ENCODE measurements at places on chromosomes 2 and 18. TPM values are rescaled to one million over a fixed set of nuclear protein-coding genes. Genes with fewer than 3 reads are reported as not detected.

LONRF2 gene
- total RNA-seq: 10.5 TPM

PROM2 gene
- 3.7 TPM for total RNA-seq

TRPM8 gene
- not detected for total RNA-seq

AQP12A gene
- not detected for total RNA-seq

ARL4C gene
- 10.9 TPM for total RNA-seq

RTP5 gene
- not detected for total RNA-seq

SERPINB13 gene
- total RNA-seq: not detected

- H3K27me3 ChIP-seq: no peaks in the 10 kb centered on the region
- no peaks in the 10 kb centered on the region for H3K36me3 ChIP-seq
- no peak for DNase-seq
- H3K4me1 ChIP-seq: peaks cover 17% of the 10 kb centered on the region
These were observed 3.8 kb downstream of the PROC start for GRCh38 chr2:127421871-127422558.

- H3K4me1 ChIP-seq: peaks cover 6% of the 10 kb centered on the region
- H3K36me3 ChIP-seq: no peaks in the 10 kb centered on the region
- DNase-seq: no peak
- no peak overlapping the region for H3K4me3 ChIP-seq
These were observed 50.6 kb downstream of the TRAF3IP1 start for GRCh38 chr2:238370823-238371372.

DNA sequence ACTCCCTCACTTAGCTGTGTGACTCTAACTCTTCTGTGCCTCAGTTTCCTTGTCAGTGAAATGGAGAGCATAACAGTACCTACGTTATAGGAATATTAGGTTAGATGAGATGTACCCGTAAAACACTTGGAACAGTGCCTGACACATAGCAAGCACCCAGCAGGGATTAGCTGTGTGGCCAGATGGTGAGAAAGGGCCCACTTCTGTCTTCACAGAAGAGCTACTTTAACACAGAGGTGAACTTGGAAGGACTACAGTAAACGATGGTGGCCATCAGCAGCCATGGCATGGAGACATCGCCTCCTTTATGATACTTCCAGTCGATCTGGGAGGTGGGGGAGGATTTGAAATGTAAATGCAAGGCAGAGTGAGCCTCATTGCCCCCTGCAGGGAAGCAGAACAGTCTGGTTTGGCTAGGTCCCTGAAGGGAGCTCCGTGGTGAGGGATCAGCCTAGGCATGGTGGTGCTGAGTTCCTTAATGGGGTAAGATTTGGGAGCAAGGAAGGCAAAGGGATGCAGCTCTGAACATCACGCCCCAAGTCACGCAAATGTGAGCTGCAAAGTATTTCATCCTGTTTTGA is 101.7 kb upstream of the ALPP start:
- H3K36me3 ChIP-seq: peaks cover 61% of the 10 kb centered on the region
- no peaks in the 10 kb centered on the region for H3K27me3 ChIP-seq
- DNase-seq: no peak
- H3K4me1 ChIP-seq: no peaks in the 10 kb centered on the region
- no peak overlapping the region for H3K4me3 ChIP-seq

- no peaks in the 10 kb centered on the region for H3K4me1 ChIP-seq
- no peaks in the 10 kb centered on the region for H3K27me3 ChIP-seq
- H3K27ac ChIP-seq: peak overlapping the region; percentile 77
These were observed 3.9 kb downstream of the INPP5D start for GRCh38 chr2:233063976-233064411.

- H3K4me3 ChIP-seq: no peak overlapping the region
- peaks cover 14% of the 10 kb centered on the region for H3K4me1 ChIP-seq
- H3K36me3 ChIP-seq: no peaks in the 10 kb centered on the region
- no peak overlapping the region for H3K27ac ChIP-seq
- H3K27me3 ChIP-seq: no peaks in the 10 kb centered on the region
These were observed 30.4 kb downstream of the TMEM178A start for GRCh38 chr2:39696101-39696553.

GRCh38 chr2:16238001-16238761 is 297.8 kb downstream of the MYCN start:
- H3K4me3 ChIP-seq: no peak overlapping the region
- no peaks in the 10 kb centered on the region for H3K27me3 ChIP-seq
- H3K4me1 ChIP-seq: no peaks in the 10 kb centered on the region

DNA sequence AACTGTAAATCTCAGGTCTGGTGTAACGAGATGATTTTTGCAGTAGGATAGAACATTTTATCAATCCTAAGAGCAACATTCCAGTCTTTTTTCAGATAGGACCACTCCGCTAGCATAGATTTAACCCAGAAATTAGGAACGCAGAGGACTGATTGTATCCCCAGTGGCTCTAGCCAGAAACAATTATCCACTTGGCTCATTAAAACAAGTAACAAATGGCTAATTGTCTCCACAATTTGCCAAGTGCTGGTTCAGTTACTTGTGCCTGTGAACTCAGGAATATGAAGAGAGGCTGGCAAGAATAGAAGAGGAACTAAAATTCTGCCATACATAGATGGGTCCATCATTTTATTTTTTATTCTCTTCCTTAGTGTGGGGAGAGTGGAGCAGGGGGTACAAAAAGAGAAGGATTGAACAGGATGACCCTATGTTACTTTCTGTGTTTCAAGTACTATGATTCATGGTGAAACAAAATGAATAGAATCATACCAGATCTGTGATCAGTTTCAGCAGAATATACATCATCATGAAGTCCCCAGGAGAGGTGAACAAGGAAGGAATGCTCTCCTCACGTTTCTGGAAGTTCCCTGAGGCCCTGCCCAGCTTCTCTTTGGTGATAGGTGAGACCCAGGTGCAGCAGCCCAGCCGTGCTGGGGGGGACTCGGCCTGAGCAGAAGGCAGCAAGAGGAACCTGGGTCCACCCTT is 121.6 kb downstream of the ARL4C start:
- H3K27me3 ChIP-seq: no peaks in the 10 kb centered on the region
- DNase-seq: no peak

DNA sequence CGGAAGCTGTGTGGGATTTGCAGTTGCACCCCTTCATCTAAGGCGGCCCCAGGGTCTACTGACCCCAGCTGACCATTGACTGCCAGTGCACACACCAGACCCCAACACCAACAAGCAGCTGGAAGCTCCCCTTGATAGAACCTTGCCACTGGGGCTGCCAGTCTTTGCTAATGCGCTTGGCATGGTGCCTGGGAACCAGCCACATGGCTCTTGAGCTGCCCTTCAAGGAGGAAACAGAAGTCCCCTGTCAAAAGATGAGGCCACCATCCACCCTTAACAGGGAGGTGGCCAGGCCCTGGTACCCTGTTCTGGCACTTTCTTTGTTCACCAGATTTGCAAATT is 8.6 kb downstream of the ALPI start:
- no peak for DNase-seq
- H3K27ac ChIP-seq: no peak overlapping the region
- no peaks in the 10 kb centered on the region for H3K4me1 ChIP-seq
- no peaks in the 10 kb centered on the region for H3K27me3 ChIP-seq

DNA sequence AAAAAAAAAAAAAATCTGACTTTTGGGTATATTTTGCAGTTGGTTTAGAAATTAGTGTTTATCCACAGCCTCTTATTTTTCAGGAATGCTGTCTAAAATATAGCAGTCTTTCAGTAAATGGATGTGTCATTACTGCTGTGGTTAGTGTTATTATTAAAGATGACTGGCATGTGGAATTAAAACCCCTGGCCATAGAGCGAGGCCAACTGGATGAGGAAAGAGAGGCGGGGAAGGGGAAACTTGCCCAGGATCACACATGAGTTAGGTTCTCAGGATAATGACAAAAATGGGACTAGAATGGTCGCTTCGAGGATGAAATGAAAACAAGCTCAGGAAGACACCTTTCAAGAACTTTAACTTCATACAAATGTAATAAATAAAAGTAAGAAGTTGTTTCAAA is 57.4 kb upstream of the APCDD1 start:
- H3K36me3 ChIP-seq: no peaks in the 10 kb centered on the region
- no peaks in the 10 kb centered on the region for H3K4me1 ChIP-seq
- DNase-seq: no peak
- no peak overlapping the region for H3K4me3 ChIP-seq

DNA sequence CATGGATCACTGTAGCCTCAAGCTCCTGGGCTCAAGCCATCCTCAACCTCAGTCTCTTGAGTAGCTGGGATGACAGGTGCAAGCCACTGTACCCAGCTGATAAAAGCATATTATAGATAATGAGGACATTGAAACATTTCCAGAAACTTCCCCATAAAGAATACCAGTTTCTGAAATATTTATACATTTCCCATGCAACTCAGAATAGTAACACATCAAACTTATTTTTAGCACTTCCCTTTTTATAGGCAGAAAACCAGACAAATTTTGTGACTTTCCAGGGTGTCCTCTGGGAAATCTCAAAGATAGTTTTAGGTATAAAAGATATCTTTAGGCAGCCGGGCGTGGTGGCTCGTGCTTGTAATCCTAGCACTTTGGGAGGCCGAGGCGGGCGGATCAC is 25.1 kb upstream of the DPYSL5 start:
- H3K4me3 ChIP-seq: no peak overlapping the region
- no peaks in the 10 kb centered on the region for H3K36me3 ChIP-seq
- DNase-seq: no peak
- no peak overlapping the region for H3K27ac ChIP-seq
